Muscle of back (tissue), 13 donors: ENCODE measurements at places on chromosomes 3 and 15.
A peak's percentile ranks its signal among the peaks of the same experiment; 100 is the strongest.

- no peak for DNase-seq
Measured at GRCh38 chr15:40111888-40112287, 3.2 kb upstream of the BMF start.

DNA sequence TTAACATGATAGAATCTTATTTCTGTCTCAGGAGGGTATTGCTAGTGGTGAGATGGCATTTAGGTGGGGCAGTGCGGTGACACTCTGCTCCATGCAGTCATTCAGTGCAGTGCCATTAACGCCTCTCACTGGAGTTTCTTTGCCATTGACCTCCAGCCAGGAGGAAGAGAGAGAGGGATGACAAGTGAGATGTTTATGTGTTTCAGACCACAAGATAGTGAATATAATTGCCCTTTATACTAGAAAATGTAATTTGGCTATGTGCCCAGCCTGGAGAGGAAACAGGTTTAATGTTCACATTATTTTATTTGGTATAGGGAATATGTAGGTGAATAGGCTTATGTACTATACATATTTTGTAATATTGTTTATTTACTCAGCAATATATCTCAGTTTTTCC is 84.5 kb downstream of the ZIC1 start:
- DNase-seq, result no peak

- DNase-seq, result peak; percentile 7
Measured at GRCh38 chr15:82851981-82852511, 42.6 kb downstream of the WHAMM start.

- DNase-seq, result no peak
Measured at GRCh38 chr3:4709341-4709740, 216.2 kb downstream of the ITPR1 start.

DNA sequence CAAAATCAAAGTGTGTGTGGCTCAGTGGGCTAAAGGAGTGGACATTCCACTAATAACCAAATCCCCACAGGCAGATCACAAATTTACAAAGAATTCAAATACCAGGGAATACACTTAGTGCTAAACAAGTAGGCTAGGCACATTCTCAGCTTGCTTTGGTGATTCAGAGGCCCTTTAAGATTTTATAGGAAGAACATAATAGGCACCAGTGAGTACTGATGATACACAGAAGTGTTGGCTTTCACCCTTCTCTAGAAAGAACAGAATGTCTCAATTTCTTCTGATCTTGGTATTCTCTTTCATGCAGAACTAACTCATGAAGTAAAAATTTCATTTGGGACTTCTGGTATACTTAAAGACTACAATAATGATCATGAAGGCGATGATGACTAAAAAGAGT is 55.0 kb downstream of the POLR2M start:
- DNase-seq, result no peak

DNA sequence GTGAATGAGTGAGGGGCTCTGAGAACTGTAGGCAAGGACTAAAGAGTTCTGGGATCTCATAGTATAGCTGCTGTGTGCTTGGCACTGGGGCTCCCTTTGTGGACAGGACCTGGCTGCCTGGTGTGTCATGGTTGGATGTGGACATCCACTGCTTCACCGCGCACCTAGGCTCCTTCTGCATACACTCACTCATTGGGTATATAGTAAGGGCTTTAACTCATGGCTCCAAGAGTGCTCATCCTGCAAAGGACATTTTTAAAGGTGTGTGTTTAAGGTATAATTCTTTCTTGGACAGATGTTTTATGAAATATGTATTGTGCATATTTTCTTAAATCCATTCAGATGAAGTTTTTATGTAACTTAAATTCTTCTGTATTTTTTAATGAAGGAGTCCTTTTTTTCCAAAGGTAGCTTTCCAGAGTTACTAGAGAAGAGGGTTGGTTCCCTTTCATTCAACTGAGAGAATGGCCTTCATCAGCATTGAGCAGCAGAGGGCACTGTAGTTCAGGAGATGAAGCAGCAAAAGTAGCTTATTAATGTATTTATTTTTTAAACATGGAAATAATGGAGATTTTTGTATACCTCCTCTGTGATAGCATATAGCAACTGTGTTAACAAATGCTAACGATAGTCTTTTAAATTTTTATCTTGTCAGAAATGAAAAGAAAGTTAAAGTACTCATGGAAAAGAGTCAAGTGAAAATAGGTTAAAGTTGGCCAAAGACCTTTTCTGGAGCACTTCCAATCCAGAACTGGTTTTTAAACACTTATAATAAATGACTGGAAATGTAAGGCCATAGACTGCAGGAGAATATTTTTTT is 25.2 kb downstream of the OXNAD1 start:
- DNase-seq, result peak; percentile 60

- DNase-seq, result peak; percentile 18
Measured at GRCh38 chr15:66462627-66463026, 34.9 kb downstream of the SNAPC5 start.

- no peak for DNase-seq
Measured at GRCh38 chr15:57109005-57109404, 190.6 kb downstream of the TCF12 start.

DNA sequence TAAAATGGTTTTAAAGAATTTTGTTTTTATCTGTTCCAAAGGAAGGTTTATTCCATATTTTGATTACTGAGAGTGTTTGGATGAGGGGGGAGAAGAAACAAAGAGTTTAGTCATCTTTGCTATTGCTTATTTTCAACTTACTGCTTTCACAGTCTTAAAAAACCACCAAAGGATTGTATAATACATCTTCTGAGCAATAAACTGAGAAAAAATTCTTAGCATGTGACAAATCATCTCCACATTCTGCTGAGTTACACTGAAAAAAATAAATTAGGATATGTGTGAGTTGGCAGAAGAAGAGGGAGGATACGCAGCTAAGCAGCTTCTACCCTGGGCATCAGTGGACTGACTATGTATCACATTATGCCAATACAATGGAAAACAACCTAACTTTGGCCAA is 23.2 kb upstream of the ACTC1 start:
- no peak for DNase-seq

- DNase-seq, result no peak
Measured at GRCh38 chr3:115713284-115713683, 90.0 kb downstream of the GAP43 start.

GRCh38 chr15:89143503-89144162 is 55.4 kb downstream of the ABHD2 start:
- peak; percentile 93 for DNase-seq

DNA sequence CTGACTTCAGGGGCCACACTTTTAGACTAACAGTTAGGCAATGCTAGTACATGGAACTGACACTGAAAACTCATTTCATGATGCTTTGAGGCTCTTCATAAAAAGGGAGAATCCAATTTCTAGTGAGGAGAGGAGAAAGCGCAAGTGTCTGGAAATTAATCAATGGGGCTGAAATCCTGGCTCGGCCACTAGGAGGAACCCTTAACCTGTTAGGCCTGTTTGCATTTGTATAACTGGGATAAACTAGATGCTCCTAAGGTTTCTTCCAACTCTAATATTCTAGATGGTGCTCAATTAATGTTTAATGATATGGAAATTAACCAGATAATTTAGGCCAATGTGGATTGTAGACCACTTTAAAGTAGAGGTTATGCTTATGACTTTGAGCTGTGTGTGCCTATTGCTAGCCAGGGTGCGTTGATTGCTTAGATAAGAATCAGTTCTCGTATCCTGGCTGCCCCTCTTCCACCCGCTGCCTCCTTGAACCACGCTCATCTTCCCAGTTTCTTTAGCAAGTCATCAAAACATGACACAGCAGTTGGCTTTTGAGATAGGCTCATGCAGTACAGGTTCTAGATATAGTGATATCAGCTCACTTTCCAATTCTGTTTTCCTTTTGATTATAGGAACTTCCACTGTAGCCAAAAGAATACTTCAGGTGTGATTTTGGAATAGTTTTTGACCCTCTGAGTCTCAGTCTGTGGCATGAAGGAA is 16.8 kb upstream of the CRBN start:
- peak; percentile 14 for DNase-seq

GRCh38 chr3:100533176-100533575 is 40.8 kb downstream of the TMEM45A start:
- DNase-seq, result no peak

GRCh38 chr15:66302489-66303278 is 9.3 kb downstream of the DIS3L start:
- DNase-seq, result no peak

DNA sequence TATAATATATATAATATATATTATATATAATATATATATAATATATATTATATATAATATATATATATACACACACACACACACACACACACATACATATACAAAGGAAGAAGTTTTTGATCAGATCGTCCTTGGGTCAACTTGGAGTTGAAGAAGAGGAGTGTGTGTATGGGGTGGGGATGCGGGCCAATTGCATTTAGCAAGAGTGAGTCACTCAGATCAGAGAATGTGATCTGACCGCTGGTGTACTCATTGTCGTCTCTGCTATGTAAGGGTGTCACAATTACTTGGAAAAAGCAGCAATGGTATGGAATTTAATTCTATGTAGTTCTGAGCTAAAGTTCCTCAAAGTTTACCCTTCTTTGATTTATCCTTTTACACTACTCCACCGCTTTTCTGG is 4.6 kb upstream of the VGLL3 start:
- no peak for DNase-seq

GRCh38 chr15:31161951-31162350 is 60.4 kb upstream of the TRPM1 start:
- no peak for DNase-seq

- DNase-seq, result peak; percentile 15
Measured at GRCh38 chr3:190269101-190269500, 53.1 kb downstream of the CLDN1 start.

GRCh38 chr15:34334672-34335071 is 2.9 kb downstream of the SLC12A6 start:
- no peak for DNase-seq

GRCh38 chr3:186519021-186519658 is 25.0 kb downstream of the CRYGS start:
- DNase-seq, result no peak

GRCh38 chr3:31369637-31370379 is 162.9 kb upstream of the STT3B start:
- no peak for DNase-seq

DNA sequence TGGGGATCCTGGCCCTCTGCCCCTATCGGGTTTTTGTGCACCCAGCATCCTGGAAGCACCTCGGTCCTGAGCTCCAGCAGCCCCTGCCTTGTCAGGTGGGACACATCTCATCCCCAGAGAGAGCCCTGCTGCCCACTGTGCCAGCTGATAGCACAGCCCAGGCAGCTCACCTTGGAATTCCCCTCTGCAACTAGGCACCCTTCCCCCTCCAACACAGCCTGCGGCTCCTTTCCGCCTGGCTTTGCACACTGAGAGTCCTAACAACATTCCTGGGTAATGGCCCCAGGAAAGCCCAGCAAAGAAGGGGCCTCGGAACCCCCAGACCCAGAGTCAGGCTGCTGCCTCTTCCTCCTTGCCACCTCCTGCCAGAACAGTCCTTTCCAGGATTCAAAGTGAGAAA is 5.9 kb downstream of the HCN4 start:
- no peak for DNase-seq

- DNase-seq, result no peak
Measured at GRCh38 chr3:196645897-196646665, 6.6 kb downstream of the NRROS start.

- peak; percentile 71 for DNase-seq
Measured at GRCh38 chr15:76336254-76337058, at the start of gene ISL2. Gene ISL2 (plus strand): TSS chr15:76336773. CDS start chr15:76336884, 111 bp downstream.

DNA sequence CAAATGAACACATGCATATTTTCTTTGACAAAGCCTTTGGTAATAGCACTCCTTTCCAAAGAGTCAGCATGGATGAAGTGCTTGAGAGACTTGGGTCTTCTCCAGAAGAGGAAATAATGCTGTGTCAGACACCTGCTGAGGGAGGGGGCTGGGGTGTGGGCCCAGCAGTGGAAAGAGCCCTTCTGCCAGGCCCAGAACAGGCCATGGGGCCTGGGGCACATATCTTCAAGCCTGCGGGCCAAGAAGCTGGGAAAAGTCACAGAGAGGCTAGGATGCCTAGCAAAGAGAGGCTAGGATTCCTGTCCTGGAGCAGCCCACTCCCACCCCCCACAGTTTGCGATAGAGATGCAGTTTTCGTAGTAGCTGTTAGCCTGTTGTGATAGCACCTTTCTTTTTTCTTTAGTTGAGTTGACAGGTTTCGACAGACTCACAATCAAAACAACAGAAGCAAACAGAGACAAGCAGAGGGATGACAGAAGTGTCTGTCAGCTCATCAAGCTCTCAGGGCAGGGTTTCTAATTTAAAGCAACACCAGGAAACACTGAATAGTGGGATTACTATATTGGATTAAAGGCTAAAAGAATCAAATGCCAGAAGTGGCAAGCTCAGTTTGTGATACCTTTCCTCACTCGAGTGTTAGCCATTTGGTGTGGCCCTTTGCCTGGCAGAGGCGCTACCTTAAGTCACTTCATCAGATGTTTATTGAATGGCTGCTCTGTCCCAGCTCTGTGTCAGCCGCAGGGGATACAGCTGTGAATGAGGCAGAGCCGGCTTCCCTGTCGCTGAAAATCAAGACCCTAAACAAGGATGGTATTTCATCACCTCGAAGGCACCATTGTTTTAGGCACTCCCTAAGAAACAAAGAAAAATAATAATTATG is 19.0 kb downstream of the CMTM7 start:
- DNase-seq, result no peak

- DNase-seq, result no peak
Measured at GRCh38 chr3:140828585-140828984, 113.1 kb upstream of the SLC25A36 start.

GRCh38 chr3:120326784-120327183 is 22.4 kb downstream of the LRRC58 start:
- DNase-seq, result no peak

DNA sequence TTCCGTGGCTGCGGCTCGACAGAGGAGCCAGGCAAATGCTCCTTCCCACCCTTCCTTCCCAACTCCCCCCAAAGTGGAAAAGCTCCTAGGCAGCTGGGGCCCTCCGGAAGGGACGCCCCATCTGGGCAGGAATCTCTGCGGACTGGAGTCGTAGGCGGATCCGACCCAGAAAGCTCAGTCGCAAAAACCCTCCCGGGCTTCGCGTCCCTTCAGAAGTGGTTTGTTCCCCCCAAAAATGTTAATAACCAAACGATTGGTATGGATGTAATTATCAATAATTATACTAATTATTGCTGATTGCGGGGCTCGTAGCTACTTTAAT is 3.8 kb downstream of the RNU6-1 start:
- no peak for DNase-seq

GRCh38 chr3:48935530-48935929 is 16.9 kb downstream of the ARIH2 start:
- no peak for DNase-seq

- peak; percentile 55 for DNase-seq
Measured at GRCh38 chr3:73461547-73461946, 163.2 kb downstream of the PDZRN3 start.

- no peak for DNase-seq
Measured at GRCh38 chr15:71844916-71845315, 34.6 kb downstream of the NR2E3 start.
